ENCODE measurements at places on chromosomes 3 and 15.

DNA sequence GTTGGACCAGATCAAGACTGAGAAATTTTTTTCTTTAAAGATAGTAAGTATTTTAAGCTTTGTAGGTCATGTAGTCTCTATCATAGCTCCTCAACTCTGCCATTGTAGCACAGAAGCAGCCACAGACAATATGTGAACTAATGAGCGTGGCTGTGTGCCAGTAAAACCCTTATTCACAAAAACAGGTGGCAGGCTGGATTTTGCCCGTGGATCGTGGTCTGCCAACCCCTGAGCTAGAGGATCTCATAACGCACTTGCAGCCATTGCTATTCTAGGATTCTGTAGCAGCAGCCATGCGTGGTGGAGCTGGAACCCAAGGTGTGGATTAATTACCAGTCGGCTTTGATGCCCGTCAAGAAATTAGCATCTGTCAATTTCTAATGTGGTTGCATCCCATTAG is 68.7 kb upstream of the PLXNA1 start:
- no peak for DNase-seq

DNA sequence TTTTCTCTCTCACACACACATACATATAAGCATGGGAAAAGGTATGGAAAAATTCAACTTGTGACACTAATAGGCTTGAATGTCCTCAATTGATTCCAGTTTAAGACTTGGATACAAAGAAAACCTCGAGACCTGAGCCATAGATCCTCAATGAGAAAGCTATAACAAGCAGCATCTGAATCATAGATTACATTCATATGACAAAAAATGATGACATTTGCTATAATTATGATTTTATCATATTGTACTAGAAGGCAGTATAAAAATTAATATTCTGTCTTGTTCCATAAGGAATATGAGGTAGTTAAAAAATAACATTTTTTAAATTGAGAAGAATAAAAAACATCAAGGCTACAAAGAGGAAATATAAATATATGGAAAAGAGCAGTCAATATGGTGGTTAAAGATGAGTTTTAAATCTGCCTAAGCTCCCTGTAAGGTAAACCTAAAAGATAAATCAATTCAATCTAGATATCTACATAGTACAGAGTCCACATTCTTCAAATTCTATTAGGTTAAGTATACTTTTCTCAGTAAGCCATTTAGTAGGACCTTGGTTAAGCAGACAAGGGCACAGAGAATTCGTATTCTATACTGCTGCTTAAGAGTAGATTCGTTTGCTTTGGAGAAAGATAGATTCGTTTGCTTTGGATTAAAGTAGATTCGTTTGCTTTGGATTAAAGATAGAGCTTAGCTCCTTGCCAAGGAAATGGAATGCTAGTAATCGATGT is 175.7 kb downstream of the STAG1 start:
- DNase-seq, result no peak

GRCh38 chr3:182389071-182389815 is 404.1 kb upstream of the ATP11B start:
- no peak for DNase-seq

GRCh38 chr15:59326856-59327255 is 45.8 kb downstream of the MYO1E start:
- no peak for DNase-seq

- DNase-seq, result no peak
Measured at GRCh38 chr3:119586733-119587172, 7.5 kb downstream of the ADPRH start.

- DNase-seq, result no peak
Measured at GRCh38 chr3:196320137-196320536, 2.1 kb upstream of the DYNLT2B start.

GRCh38 chr3:103617961-103618360 is 1183.1 kb downstream of the ZPLD1 start:
- no peak for DNase-seq
